NCI-H1417 (cell line): ENCODE measurements at places on chromosomes 1 and 21.

GRCh38 chr1:44086692-44087474 is 31.7 kb upstream of the KLF17 start:
- DNase-seq, result peak; percentile 71

DNA sequence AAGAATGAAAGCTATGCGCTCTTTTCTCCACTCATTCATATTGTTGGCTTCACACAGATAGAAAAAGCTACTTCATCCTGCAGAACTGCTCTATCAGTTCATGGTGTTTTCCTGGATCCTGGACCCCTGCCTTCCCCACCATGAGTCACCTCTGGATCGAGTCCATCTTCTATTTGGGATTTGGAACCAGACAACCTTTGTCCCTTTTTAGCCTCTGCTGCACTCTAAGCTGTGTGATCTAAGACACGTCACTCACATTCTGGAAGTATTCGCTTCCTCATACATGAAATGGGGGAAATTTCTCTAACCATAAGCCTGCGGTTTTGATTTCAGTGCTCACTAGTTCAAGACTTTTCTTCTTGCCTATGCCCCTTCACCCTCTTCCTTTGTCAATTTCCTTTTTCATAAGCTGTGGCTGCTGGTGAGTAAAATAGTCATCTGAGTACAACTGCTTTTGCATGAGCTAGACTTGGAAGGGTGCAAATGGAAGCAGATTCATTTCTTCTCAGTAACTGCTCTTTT is 14.1 kb upstream of the DEGS1 start:
- no peak for DNase-seq

GRCh38 chr1:53071167-53071865 is 9.3 kb downstream of the PODN start:
- DNase-seq, result no peak

GRCh38 chr1:25197982-25198662 is 34.2 kb downstream of the SYF2 start:
- no peak for DNase-seq
